Stimulated activated CD4-positive, alpha-beta T cell treated with anti-CD3 and anti-CD28 coated beads, Interleukin-12 subunit alpha, Interleukin-12 subunit beta, amount 100 ng/mL, for 24 hours (primary cell): ENCODE measurements at places on chromosomes 16 and 17.

- DNase-seq, result no peak
Measured at GRCh38 chr17:48351911-48352332, 78.1 kb downstream of the SKAP1 start.

DNA sequence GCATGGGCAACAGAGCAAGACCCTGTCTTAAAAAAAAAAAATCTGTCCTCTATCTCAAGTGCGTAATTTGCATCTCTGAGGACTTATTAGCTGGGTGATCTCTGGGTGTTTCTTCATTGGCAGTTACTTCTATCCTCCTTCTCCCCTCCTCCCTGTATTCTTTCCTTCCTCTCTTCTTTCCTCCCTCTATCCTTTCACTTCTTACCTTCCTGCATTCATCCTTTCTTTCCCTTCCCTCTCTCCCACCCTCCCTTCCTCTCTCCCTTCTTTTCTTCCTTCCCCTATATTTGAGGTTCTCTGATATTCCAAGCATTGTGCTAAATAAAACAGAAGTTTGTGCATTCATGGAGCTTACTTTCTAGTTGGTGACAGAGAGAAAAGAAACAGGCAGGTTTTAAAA is 10.7 kb downstream of the MFSD11 start:
- no peak for DNase-seq

DNA sequence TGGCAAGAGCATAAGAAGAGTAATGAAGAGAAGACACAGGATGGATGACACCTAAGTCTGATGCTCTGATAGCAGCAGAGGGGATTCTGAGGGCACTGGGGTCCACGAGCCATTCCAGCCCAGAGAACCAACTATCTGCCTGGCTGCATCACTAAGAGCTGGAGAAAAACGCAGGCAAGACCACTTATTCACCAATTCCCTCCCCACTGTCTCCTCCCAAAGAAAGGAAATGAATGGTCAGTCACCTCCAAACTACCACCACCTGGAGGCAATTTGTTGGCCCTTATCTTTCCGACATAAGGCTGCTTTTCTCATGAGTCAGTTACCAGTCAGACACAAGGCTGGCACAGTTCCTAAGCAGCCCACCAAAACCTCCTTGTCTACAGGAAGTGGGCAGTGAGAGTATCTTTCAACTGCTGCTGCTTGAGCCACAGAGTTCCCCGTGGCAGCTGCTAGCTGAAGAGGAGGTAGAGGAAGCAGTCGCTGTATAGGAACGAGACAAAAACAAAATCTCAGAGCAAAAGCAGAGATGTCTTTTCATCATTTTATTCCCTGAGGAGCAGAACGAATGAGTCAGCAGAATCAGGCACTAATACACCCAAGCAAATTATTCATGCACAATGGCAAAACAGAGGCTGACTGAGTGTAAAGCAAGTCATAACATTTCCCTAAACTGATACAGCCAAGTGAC is 111.1 kb downstream of the SMG6 start:
- no peak for DNase-seq

DNA sequence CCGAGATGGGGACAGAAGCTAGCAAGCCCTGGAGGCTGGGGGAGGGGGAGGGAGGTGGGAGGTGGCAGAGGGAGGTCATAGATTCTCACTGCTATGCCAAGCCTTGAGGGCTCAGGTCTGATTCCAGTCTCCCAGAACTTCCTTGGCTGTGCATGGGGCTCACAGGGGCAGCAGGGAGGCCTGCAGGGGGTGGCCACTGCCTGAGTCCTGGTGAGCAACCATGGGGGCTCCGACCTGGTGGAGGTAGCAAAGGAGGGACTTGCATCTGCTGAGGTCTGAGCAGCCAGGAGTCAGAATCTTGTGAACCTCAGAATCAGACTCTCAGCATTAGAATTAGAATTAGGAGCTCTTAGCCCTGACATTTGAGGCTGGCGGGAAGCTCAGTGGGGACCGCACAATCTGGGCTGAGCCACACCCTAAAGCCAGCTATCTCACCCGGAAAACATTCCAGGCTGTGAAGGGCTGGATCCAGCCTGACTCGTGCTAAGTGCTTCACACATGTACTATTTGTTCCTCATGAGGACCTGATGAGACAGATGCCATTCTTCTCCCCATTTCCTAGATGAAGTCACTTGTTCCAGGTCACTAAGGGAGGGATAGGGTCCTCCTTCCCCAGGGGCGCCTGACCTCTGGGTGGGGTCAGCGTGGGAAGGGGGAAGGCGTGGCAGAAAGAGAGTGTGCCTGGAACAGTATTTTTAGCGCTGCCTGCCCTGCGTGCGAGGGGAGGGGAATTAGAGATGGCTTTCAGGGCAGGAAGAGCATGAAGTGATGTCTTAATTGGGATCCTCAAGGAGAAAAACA is 17.3 kb upstream of the KCNJ12 start:
- DNase-seq, result no peak

DNA sequence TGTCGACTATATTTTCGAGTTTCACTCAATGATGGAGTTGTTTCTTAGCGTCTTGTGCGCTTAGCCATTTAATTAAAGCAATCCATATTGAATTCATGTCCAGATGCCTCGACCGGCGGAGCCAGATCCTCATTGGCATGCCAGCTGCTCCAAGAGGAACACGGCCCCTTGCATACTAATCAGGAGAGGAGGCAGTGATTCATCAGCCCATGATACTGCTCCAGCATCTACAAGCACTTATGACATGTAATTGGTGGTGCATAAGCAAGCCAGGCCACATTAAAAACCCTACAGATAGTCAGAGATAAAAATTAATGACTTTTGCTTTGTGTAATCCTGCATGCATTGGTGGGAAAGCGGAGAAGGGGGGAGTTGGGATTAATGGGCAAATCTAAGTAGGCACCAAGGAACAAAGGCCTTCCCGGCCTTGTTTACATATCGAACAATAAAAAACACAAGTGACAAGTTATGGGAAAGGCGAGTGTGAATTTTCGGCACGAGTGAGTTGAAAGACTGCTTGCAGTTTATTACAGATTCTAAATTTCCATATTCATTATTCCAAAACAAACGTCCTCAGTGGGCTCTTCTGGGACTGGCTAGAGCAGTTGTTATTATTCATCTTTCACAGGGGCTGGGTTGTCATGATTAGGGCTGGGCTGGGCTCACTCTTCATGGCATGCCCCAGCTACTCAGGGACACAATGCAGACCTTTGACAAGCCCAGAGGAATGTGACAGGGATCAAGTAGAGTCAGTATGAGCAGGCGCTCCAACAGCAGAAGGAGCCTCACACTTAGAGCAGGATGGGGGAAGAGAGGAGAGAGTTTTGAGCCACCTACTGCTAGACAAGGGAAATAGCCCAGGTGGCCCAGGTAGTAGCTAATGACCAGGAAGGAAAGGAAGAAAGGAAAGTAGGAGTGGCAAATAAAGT is 281.7 kb upstream of the ZFHX3 start:
- no peak for DNase-seq
